ENCODE measurements at places on chromosomes 2 and 18.

GRCh38 chr2:10985260-10985659 lies 73.5 kb downstream of the KCNF1 start:
- no peak for DNase-seq

DNA sequence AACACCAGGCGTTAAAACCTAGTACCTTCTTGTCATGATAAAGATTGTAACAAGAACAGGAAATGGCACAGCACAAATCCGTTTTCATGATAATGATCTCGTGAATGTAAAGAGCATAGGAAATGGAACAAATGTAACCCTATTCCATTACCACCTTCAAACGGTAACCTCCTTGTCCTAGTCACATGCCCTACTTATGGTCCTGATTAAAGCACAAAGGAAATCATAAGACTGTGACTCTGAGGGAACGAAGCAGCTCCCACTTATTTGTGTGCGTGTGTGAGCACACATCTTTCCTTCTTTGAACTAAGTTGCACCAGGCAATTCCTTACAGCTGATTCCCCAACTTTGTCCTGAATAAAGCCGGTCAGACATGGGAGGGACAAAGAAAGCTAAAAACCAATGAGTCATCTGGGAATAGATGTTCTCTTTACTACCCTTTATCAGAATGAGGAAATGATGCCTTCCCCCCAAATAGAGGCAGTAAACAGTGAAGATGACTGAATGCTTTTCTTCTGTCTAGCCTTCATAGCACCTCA lies 192.6 kb downstream of the IKZF2 start:
- no peak for DNase-seq

DNA sequence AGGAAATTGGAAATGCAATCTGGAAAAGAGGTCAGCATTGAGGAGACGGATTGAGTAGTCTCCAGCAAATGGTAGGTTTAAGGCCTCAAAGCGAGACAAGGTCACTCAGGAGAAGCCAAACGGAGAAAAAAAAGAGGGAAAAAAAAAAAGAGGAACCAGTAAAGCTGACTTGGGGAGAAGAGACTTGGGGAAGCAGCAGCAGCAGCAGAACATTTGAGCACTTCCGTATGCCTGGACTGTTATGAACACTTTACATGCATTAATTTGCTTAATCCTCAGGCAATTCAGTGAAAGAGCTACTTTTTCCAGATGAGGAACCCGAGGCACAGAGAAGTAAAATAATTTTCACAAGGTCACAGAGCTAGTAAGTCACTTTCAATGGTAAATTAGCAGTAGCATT lies 81.3 kb downstream of the OSBPL6 start:
- no peak for DNase-seq

- no peak for DNase-seq
Measured at GRCh38 chr2:241870611-241871537, 1.3 kb downstream of the RTP5 start.

GRCh38 chr2:210286123-210286680 lies 28.8 kb downstream of the MYL1 start:
- no peak for DNase-seq

GRCh38 chr2:113263546-113263945 lies 15.2 kb downstream of the PAX8 start:
- DNase-seq, result no peak

DNA sequence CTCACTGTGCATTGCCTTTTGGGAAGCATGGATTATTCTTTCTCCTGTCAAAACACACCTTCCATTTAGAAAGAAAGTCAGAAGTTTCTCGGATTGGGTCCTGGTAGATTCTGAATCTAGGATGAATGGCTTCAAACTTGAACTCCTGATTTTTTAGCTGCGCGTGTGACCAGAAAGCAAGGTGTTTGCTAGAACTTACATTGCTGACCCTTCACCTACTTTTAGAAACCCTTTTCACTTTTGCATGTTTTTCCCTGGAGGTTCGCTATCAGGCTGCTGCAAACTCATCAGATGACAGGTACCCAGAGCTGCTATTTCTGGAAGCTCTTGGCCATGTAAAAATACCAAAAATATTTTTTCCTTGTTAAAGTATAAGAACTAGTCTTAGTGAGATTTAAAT lies 132.0 kb downstream of the QPCT start:
- DNase-seq, result no peak

DNA sequence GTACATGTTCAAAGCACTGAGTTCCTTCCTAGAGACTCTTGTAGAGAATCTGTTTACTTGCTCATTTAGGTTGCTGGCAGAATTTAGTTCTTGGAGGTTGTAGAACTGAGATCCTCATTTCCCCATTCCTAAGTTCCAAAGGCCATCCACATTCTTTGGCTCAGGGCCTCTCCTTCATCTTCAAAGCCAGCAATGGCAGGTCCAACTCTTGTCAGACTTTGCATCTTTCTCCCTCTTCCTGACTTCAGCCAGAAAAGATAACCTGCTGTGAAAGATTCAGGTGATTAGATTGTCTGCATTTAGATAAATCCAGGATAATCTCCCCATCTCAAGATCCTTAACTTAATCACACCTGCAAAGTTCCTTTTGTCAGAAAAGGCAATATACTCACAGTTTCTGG lies 51.1 kb downstream of the SOCS6 start:
- DNase-seq, result no peak

- no peak for DNase-seq
Measured at GRCh38 chr2:85394976-85395375, 15.2 kb downstream of the CAPG start.

GRCh38 chr2:73265298-73266060 lies 18.8 kb downstream of the FBXO41 start:
- no peak for DNase-seq

DNA sequence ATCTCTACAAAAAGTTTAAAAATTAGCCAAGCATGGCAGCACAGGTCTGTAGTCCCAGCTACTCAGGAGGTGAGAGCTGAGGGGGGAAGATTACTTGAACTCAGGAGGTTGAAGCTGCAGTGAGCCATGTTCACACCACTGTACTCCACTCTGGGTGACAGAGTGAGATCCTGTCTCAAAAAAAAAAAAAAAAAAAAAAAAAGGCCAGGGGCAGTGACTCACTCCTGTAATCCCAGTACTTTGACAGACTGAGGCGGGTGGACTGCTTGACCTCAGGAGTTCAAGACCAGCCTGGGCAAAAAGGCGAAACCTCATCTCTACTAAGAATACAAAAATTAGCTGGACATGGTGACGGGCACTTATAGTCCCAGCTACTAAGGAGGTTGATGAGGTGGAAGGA lies 37.0 kb downstream of the PUM2 start:
- no peak for DNase-seq

All from cortex of kidney (tissue), 1 donor.